ENCODE measurements at places on chromosomes 5 and 9. TPM values are rescaled to one million over a fixed set of nuclear protein-coding genes. Genes with fewer than 3 reads are reported as not detected.
A peak's percentile ranks its signal among the peaks of the same experiment; 100 is the strongest.

DNA sequence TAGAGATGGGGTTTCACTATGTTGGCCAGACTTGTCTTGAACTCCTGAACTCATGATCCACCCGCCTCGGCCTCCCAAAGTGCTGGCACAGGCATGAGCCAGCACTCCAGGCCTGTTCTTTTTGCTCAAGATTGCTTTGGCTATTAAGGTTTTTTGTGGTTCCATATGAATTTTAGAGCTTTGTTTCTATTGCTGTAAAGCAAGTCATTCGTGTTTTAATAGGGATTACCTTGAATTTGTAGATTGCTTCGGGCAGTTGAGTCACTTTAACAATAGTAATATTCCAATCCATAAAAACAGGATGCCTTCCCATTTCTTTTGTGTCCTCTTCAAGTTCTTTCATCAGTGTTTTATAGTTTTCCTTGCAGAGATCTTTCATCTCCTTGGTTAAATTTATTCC lies 22.1 kb downstream of the C6 start:
- no peaks in the 10 kb centered on the region for H3K4me1 ChIP-seq
- H3K4me3 ChIP-seq = no peak overlapping the region
- DNase-seq = no peak
- H3K27ac ChIP-seq = no peak overlapping the region

DNA sequence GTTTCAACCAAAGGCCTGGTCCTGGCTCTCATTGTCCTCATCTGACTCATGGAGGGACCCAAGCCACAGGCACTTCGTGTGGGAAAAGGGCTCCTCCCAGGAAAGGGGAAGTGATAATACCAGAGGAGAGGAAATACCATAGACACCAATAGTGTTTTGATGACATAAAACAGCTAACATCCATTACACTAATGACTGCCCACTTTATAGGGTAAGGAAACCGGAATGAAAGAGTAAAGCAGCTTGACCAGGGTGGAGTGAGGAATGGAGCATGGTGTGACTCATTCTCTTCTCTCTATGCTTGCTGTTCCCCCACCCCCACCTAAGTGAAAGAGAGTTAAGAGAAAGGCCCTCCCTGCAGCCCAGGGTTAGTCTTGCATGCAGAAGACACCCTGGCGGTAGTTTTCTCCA lies 67.4 kb upstream of the HRH2 start:
- no peak overlapping the region for H3K4me3 ChIP-seq
- no peaks in the 10 kb centered on the region for H3K36me3 ChIP-seq
- DNase-seq = no peak
- H3K27ac ChIP-seq = no peak overlapping the region
- H3K4me1 ChIP-seq = peaks cover 2% of the 10 kb centered on the region

Gene PCDHGB2
- not detected for total RNA-seq

DNA sequence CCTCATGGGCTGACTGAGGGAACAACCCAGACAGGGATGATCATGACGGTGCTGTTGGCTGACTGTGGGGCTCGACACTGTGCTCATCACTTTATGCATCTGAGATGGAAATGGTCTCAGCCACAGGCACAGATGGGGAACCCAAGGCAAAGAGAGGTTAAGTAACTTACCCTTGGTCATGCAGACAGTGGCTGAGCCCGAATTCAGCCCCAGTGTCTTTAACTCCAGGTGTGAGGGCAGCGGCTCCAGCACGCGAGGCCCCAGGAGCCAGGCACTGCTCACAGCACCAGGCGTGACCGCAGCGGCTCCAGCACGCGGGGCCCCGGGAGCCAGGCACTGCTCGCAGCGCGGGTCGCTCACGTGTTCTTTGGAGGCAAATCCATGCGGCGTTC lies 45.3 kb upstream of the FCN1 start:
- H3K36me3 ChIP-seq = no peaks in the 10 kb centered on the region
- peaks cover 5% of the 10 kb centered on the region for H3K27me3 ChIP-seq
- no peak for DNase-seq
- no peak overlapping the region for H3K27ac ChIP-seq
- H3K4me1 ChIP-seq = no peaks in the 10 kb centered on the region

- H3K27me3 ChIP-seq = no peaks in the 10 kb centered on the region
- no peaks in the 10 kb centered on the region for H3K4me1 ChIP-seq
- H3K36me3 ChIP-seq = no peaks in the 10 kb centered on the region
- no peak for DNase-seq
- H3K27ac ChIP-seq = no peak overlapping the region
- H3K4me3 ChIP-seq = no peak overlapping the region
Measured at GRCh38 chr9:20028849-20029231, 240.0 kb upstream of the SLC24A2 start.

DNA sequence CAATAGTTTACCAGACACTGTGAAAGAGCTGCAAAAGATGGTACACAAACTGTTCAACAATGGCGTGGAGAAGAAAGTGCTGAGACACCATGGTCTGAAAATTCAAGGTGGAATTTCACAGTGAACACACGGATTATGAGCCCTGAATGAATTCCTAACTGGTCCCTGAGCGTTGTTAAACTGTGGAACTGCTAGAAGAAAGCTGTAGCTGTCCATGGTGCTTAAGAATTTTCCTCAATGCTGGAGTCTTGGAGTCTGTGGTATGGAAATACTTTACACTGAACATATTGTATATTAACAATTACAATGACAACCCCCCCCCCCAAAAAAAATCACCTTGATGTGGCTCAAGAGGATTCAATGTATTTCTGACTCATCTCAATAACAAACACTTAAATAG lies 68.5 kb downstream of the SLC24A2 start:
- H3K36me3 ChIP-seq = no peaks in the 10 kb centered on the region
- H3K4me3 ChIP-seq = no peak overlapping the region
- H3K27me3 ChIP-seq = peaks cover 12% of the 10 kb centered on the region
- DNase-seq = no peak
- H3K27ac ChIP-seq = no peak overlapping the region
- no peaks in the 10 kb centered on the region for H3K4me1 ChIP-seq

- H3K36me3 ChIP-seq = no peaks in the 10 kb centered on the region
- no peak overlapping the region for H3K27ac ChIP-seq
- peaks cover 54% of the 10 kb centered on the region for H3K27me3 ChIP-seq
- peaks cover 9% of the 10 kb centered on the region for H3K4me1 ChIP-seq
- peak overlapping the region; percentile 76 for H3K4me3 ChIP-seq
Measured at GRCh38 chr9:88076286-88077070, 61.8 kb downstream of the SPATA31C2 start.

Gene ASPN
- total RNA-seq = not detected

GRCh38 chr5:152271420-152271819 lies 133.7 kb downstream of the NMUR2 start:
- no peaks in the 10 kb centered on the region for H3K27me3 ChIP-seq
- H3K36me3 ChIP-seq = no peaks in the 10 kb centered on the region
- peak; percentile 5 for DNase-seq
- no peak overlapping the region for H3K27ac ChIP-seq
- H3K4me1 ChIP-seq = no peaks in the 10 kb centered on the region

GRCh38 chr9:113628621-113629020 lies 165.1 kb downstream of the RGS3 start:
- H3K4me3 ChIP-seq = no peak overlapping the region
- no peak overlapping the region for H3K27ac ChIP-seq
- peaks cover 5% of the 10 kb centered on the region for H3K4me1 ChIP-seq

DNA sequence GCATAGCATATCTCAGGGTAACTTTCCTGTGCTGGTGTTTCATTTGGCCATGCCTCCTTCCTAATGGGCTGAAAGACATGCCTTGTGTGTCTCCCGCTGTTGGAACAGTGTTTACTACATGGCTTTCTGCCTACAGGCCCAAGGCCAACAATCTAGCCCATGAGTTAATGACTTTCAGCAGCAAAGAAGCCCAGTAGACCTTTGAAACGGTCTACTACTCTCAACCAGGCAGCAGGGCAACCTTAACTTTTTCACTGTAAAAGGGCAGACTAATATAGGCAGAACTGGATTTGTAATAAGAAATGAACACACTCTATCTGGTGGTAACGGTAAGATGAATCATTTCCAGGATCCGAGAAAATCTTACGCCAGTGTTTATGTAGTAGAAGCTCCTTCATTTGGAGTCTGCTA lies 21.0 kb downstream of the C5orf15 start:
- no peak overlapping the region for H3K27ac ChIP-seq
- H3K27me3 ChIP-seq = no peaks in the 10 kb centered on the region
- H3K4me1 ChIP-seq = peaks cover 4% of the 10 kb centered on the region

- H3K27ac ChIP-seq = peak overlapping the region; percentile 93
- no peaks in the 10 kb centered on the region for H3K27me3 ChIP-seq
- DNase-seq = peak; percentile 90
- peaks cover 54% of the 10 kb centered on the region for H3K36me3 ChIP-seq
- H3K4me3 ChIP-seq = peak overlapping the region; percentile 83
Measured at GRCh38 chr5:151078490-151079262, 2.2 kb downstream of the TNIP1 start.
